ENCODE measurements at places on chromosomes 12 and 14. TPM values are rescaled to one million over a fixed set of nuclear protein-coding genes. Genes with fewer than 3 reads are reported as not detected.

CABP1 gene
- not detected for total RNA-seq

PTPRO gene
- total RNA-seq = 0.72 TPM

KRT77 gene
- total RNA-seq = not detected

KLRD1 gene
- 0.22 TPM for total RNA-seq

DNAI7 gene
- 0.22 TPM for total RNA-seq
